ENCODE measurements at places on chromosomes 13 and 19.
A peak's percentile ranks its signal among the peaks of the same experiment; 100 is the strongest.

DNA sequence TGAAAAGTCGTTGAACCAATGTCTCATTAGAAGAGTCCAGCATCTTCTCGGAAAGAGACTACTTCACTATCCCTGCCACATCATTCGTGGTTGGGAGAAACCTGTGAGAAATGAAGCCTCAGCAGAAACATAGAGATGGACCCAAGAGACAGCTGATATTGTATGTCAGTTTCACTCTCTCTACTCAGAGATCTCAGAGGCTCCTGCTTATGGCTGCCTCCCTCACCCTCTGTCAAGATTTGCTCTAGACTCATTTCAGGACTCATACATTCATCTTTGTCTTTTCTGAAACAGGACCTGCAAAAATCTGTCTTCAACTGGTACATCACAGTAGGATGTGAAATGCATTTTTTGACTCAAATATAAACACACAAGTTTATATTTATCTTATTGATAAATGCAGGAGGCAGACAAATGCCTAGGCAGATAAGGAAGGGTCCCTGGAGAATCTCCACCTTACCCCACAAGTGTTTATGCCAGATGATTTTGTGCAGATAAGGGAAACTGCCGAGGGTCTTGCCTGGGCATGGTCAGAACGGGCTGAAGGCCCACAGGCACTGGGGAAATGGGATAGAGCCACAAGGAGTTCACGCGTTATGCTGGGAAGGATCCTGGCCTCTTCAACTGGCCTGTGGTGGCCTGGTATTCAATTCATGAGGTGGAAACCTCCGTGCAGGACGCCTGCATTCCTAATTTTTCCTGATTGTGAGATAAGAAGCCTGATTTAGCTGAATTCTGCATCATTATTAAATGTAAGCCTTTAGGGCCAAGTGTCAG, 1834.0 kb upstream of the PCDH20 start:
- DNase-seq, result no peak

DNA sequence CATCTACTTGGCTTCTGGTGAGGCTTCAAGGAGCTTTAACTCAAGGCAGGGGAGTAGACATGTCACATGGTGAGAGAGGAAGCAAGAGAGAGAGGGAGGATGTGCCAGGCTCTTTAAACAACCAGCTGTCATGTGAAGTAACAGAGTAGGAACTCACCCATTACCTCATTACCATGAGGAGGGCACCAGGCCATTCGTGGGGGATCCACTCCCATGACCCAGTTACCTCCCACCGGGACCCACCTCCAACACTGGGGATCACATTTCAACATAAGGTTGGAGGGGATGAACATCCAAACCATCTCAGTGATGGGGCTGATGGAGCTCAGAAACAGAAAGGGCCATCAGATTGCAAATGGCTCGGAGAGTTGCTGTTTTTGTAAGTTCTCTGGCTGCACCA, 12.9 kb downstream of the VSTM2B start:
- DNase-seq, result no peak

DNA sequence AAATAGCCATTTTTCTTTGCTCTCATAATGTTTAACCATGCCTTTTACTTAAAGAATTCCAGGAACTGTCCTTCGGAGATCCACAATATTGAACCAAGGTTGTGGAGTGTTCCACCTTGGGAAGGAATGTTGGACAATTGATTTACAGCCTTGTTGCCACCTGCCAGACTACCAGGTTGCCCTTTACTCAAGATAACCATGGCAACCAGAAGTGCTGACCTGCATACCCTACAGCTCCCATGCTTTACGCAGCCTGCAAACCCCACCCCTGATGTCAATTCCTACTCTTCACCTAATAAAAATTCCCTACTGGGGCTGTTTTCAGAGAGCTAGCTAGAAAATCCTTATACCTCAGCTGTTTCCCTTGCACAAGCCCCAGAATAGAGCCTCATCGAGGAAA, 151.0 kb upstream of the RXFP2 start:
- no peak for DNase-seq

GRCh38 chr13:109592770-109593169, 193.6 kb downstream of the IRS2 start:
- DNase-seq, result no peak

DNA sequence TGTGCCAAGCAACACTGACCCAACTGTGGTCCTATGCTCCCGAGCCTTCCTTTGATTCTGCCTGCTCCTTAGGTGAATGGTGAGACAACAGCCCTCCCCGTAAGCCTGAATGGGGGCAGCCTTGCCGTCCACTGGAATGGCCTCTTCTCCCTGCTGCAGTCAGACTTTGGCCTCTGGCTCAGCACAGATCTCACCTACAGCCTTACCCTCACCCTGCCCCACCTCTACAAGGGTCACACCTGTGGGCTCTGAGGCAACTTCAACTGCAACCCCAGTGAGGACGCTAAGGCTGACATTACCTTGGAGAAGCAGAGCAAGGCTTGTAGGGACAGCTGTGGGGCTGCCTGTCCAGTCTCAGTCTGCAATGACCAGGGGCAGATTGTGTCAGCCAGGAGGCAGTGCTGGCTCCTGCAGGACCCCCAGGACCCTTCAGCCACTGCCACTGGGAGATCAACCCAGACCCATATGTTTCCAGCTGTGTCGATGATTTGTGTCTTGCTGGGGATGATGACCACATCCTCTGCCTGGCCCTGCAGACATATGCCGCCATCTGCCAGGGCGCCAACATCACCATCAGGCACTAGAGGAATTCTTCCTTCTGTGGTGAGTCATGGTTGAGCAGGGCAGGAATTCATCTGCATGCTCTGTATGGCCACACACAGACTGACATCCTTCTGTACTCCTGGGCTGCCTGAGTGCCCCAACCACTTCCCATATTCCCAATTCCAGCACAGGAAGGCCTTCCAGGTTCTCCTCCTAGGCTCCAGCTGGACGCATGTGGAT, 27.3 kb upstream of the FXYD3 start:
- DNase-seq, result peak; percentile 53

DNA sequence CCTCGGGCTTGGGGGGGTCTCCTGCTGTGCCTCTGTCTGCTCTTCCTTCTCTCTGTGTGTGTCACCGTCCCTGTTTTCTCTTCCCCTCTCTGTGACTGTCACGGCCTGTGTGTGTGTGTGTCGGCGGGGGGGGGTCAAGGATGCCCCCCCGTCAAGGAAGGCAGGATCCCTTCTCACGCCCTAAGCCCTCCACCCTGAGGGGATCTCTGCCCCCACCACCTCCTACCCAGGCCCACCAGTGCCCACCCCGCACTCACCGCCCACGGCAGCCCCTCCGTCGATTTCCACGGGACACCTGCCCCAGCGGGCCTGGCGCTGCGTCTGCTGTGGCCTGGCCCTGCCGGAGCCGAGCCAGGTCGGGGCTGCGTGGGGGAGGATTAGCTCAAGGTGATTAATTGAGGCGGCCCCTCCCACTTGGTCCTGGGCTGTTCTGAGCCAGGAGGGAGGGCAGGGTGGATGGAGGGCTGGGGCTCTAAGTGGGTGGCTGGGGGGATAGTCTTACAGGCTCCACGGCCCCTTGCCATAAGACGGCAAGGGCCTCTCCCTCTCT, at the start of gene RAX2:
Gene RAX2 (minus strand): TSS at position 323 of the 550 bp plus-strand sequence. CDS start 486 bp downstream, outside the sequence.
- DNase-seq, result no peak

- no peak for DNase-seq
Measured at GRCh38 chr19:50203281-50204080, at the start of gene MYH14. MYH14 (plus strand) TSS chr19:50203622; CDS start chr19:50210366, 6,744 bp downstream.

DNA sequence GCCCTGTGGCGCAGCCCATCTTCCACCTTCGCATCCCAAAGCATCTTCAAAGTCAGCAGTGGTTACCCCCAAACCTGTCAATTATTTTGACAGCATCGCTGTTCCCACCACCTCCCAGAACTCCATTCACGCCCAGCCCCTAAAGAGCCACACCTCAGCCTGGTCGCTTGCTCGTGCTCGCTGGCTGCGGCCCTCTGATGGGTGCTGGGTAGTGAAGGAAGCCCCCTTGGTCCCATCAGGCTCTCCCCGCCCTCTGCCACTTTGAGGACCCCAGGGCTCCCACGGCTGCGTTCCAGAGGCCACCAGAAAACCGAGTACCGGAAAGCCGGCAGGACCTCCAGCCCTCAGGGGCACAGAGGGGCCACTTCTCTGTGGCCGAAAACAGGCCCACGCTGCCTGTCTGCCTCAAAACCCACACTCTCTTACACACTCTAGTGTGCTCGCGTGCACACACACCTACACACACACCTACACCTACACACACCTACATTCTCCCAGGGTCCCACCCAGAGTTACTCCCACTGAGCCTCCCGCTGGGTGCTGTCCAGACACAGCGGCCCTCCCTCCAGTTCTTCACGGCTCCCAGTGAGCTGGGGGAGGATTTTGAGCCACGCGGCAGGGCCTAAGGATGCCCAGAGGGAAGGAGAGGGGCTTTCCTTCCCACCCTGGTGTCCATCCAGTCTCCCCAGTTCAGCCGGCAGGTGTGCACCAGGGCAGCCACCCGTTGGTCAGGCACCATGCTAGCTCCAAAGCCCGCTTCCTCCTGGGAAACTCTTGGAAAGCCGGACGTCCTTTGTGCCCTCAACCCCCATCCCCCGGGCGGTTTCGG, 1.9 kb downstream of the VSTM2B start:
- no peak for DNase-seq

- no peak for DNase-seq
Measured at GRCh38 chr19:13042443-13043130, 47.3 kb downstream of the NFIX start.

- DNase-seq, result no peak
Measured at GRCh38 chr19:47322058-47322457, 9.9 kb upstream of the C5AR2 start.
